Suprapubic skin (tissue), 4 donors: ENCODE measurements at places on chromosomes 4 and X.

GRCh38 chr4:56941403-56941802, 33.7 kb downstream of the REST start:
- DNase-seq: no peak

DNA sequence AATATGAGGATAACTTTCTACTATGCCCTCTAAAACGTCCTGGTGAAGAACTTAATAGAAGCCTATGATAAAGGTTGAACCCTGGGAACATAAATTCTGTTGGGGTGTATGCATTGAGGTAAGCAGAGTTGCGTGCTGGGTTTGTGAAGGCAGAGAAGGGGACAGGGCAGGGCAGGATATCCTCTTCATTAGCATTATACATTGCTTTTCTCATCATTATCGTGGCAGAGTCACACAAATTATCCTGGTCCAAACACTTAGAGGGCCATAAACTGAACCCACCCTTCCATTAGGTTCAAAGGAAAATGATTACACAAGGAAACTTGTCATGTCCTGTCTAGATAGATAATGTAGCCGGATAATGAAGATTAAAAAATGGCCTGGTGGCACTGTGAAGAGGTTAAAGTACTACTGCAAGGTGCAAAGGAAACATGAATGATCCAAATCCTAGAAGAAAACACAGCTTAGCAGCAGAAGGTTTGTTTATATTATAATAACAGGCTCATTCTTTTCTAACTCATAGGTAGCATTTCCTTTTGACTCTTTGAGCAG, 189.1 kb downstream of the SPCS3 start:
- no peak for DNase-seq

GRCh38 chr4:7336732-7337131, 98.0 kb downstream of the PSAPL1 start:
- DNase-seq: no peak

GRCh38 chr4:71237641-71238040, 101.2 kb upstream of the SLC4A4 start:
- no peak for DNase-seq

- no peak for DNase-seq
Observed at GRCh38 chrX:109740433-109740809, 7.4 kb upstream of the ACSL4 start.

- DNase-seq: no peak
Observed at GRCh38 chr4:185518069-185518468, 17.2 kb downstream of the PDLIM3 start.
